ENCODE measurements at places on chromosomes 12 and 14.
A peak's percentile ranks its signal among the peaks of the same experiment; 100 is the strongest.

- no peak for DNase-seq
Measured at GRCh38 chr14:75046899-75047298, 4.4 kb downstream of the MLH3 start.

DNA sequence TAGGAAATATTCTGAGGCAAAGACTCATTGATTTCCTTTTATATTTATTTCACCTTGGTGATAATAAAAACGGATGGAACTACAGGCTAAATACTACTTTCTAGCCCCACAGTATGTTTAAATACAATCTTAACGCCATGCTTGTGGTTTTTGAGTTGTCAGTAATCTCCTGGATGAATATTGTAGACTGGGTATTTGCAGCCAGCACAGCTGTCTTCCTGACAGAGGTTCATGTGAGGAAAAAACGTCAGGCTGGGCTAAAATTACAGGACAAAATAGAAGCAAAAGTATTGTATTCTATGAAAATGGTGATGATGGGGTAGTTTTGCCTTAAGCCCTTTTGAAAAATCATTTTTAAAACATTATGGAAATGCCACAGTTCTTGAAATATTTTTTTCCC, 140.9 kb downstream of the CCDC91 start:
- DNase-seq, result no peak

GRCh38 chr12:54251667-54252284, 28.1 kb downstream of the CBX5 start:
- no peak for DNase-seq

- no peak for DNase-seq
Measured at GRCh38 chr14:95123891-95124579, 33.3 kb downstream of the DICER1 start.

- DNase-seq, result no peak
Measured at GRCh38 chr14:60963761-60964160, 17.1 kb downstream of the TRMT5 start.

GRCh38 chr12:6899837-6900519, 4.6 kb upstream of the LRRC23 start:
- DNase-seq, result no peak

DNA sequence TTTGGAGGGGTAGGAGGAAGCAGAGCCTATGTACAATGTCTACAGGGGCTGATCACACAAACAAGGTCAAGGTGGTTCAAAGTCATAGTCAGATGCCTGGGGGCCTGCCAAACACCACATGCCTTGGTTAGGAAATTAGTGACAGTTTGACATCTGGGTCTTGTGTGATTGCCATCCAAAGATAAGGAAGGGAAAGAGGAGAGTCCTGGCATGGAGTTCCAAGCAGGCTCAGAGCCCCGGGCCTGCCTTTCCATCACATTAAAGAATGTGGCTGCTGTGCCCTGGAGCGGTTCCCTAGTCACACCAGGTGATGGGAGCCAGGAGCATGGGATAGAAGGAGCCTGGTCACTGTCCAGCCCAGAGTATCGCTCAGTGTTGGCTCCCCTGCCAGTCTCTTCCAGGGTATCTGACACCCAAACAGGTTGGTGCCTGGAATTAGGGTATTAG, 53.6 kb upstream of the BCL2L14 start:
- DNase-seq, result no peak

DNA sequence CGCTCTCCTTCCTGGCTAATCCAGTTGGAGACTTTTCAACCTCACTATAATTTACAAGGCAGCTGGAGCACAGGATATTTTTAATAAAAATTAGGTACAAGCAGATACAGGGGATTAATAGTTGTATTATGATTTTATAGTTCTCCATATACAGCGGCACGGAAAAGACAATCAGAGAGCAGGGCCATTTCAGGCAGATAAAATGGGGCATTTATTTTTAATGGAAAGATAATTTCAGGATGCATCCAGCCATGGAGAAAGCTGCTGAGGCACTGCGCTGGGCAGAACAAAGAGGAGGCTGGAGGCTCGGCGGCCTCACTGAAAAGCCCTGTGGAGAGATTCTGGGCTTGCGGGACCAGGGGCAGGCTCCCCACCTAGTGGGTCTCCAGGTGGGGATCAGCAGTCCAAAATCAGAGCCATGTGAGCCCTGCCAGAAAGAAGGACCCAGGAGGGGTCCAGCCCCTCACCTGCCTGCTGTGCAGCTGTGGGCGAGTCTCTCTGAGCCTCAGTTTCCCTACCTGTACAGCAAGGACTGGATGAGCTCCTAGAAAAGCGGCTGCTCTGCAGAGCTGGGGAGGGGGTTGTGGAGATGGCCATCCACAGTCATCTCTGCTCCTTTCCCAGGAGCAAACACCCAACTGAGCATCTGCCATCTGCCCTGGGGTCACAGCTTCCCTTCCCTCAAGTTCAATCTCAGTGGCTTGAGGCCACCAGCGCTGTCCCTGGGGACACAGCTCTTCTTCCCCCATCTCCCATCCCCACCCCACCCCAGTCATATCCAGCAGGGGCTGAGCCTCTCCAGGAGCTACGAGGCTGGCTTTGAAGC, 23.9 kb upstream of the C14orf180 start:
- DNase-seq, result no peak

DNA sequence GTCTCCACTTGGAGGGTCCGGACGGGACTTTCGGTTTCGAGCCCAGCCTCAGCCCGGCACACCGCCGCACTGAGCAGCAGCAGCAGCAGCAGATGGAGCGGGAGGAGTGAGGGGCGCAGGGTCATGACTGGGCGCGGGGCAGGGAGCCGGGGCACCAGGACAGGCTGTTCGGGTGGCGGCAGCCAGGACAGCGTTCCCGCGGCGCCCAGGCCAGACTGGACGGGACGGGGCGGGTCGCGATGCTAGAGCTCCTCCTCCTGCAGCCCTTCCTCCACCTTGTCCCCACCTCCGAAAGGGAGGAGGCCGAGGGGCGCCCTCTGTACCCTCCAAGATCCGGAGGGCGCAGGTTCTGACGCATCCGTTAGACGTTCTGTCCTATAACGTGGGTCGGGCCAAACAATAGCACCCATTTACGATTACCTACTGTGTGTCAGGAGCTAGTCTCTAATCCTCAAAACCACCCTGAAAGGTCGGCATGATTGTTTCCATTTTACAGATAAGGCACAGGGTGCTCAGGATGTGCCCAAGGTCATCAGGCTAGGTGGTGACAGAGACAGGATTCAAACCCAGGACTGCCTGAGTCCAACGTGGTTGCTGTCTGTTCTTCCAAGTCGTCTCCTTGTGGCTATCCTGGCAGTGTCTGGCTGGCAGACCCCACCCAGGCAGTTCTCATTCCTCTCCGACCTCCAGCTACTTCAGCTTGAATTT, at the start of gene FKBP11:
FKBP11 (minus strand) TSS at position 189 of the 708 bp plus-strand sequence; CDS start at position 125, 64 bp downstream.
- peak; percentile 58 for DNase-seq

DNA sequence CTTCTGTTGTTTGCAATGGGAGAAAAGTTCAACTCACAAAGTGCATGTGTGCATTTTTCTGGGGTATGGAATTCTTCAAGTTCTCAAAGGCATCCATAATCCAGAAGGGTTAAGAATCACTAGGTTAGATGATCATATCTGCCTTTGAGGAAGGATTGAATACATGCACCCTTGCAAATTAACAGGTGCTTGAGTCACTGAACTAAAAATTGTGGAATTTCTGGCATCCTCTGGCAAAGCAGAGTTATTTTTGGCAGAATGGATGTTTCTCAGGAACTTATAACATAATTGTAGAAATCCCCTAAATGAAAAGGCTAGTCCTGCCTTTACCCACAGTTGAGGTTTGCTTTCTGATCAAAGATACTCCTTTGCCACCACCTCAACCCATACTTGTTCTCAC, 136.5 kb upstream of the DYRK2 start:
- no peak for DNase-seq

- no peak for DNase-seq
Measured at GRCh38 chr14:67721875-67722274, 20.2 kb downstream of the RDH12 start.

DNA sequence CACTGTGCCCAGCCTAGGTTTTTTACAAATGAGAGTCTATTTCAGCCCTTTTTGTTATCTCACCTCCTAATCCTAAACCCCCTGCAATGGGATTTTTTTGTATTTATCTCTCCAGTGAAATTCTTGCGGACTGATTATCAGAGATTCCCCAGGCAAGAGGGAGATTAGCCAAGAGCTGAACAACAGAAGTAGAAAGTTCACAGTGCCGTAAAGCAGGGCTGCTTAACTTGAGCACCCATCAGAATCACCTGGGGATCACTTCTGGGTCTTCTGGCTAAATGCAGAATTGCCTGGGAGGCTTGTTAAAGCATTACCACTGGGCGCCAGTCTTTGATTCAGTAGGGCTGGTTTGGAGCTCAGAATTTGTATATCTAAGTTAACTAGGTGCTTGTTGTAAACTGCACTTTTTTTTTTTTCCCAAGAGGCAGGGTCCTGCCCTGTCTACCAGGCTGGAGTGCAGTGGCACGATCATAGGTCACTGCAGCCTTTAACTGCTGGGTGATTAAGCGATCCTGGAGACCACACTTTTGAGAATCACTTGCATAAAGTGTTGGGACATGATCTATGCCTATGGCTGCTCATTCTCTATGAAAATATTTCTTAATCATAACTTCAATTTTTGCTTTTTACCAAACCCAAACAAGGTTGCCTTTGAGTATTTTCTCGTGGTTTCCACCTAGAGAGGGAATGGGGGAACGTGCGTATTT, 1.1 kb upstream of the DPPA3 start:
- DNase-seq, result no peak

DNA sequence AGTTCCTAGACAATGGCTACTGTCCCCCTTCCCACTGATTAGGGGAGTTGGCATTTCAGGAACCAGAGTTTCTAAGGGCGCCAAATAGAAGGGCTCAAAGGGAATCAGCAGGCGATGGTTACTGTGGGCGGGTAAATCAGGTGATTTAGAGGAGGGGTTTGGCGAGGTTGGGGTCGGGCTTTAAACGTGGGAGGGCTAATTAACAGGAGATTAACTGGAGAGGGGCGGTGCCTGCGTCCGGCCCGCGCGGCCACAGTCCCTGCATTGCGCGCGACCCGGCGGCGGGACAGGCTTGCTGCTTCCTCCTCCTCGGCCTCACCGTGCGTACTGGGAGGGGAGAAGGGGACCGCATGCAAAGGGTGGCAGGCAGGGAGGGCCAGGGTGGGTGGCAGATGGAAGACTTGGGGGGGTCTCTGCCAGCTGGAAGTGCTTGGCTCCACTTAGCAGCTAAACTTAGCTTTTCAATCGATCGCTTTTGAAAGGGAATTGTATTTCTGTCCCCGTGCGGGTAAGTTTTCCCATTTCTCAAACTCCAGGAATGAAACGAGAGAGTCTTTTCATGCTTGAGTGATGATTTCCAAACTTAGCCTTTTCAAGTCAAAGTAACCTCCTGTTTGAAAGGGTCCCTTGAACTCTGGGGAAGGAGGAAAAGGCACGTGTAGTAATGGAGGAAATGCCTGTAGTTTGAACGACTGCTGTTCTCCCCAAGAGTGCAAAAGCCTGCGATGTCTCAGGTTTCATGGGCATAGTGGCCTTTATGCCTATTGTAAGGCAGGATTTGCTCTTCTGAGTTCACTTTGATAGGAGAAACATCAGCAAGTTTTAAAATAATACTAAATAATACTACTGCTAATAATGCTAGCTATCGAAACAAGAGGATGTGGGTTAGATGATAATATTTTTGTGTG, at the start of gene MGST1:
MGST1 (plus strand) TSS at position 255 of the 908 bp plus-strand sequence. CDS start 6,608 bp downstream, outside the sequence.
- no peak for DNase-seq

DNA sequence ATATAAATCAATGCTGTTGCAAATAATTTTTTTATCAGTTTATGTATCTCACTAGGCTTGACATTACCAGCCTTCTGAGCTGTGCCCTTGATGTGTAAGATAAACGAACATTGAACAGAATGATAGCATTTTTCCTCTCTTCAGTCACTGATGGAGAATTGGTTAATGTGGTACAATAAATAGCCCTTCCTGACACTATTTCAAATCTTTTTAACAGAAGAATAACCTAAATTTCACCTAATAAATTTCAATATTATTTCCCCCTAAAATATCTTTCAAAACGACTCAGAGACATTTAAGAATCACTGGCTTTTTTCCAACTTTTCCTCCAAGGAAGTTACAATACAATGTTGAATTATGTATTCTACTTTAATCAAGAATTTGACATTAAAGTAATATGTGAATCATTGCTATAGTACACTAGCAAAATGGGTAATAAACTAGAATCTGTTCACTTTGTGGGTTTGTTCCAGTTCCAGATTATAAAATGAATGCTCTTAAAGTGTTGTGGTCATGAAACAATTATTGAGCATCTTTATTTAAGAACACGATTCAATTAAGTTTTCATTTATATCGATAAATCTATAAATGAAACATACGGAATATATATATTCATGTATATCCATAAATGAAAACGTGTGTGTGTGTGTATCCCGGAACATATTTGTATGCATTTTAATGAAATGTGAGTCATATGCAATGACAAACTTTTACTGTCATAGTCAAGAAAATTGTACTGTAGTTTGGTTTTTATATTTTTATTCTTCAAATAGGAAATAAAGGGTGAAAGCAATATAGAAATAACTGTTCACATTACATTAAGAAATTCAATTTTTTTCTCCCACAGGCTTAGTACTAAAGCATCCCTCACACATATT, 2.5 kb upstream of the ATP2B1 start:
- no peak for DNase-seq

GRCh38 chr12:30063435-30063945, 279.7 kb upstream of the TMTC1 start:
- no peak for DNase-seq

DNA sequence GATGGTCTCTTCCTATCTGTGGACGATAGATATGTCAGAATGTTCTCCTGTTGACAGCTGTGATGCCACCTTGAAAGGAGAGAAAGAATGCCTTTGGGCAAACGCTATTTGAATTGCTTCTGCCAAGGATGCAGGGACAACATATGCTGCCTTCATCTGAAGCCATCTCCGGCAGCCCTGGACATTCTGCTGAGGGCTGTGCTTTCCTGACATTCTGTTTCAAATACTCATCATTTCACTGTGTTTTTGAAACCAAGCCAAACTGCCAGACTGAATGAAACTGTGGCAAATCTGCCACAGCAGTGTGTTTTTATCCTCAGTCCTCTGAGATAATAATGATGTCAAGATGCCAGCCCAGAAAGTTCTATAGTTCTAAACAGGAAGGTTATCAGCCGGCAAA, 85.8 kb upstream of the BCAT1 start:
- DNase-seq, result no peak

DNA sequence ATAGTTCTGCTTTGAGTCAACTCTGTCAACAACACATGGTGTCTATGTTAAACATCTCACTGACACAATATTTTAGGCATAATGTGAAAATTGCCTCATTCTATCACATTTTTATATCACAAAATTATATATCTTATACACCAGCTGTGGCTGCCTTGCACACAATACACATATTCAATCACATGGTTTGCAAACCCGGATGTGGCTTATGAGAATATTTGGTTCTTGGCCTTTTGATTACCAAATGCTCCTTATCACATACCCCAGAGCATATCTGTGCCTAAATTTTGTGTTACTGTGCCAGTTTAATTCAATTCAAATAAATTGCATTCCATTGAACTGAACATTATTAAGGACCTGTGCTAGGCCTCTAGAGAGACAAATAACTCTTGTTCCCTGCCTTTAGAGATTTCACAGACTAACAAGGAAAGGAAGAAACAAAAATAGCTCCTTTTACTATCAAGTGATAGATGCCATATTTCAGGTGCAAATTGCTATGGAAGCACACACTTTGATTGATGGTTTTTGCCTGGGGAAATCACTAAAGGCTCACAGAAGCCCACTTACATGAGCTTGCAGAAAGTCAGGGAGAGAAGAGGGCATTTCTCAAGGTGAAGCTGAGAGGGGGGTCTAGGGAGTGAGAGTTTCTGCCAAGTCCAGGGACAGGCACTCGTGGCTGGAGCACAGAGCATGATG, 63.4 kb downstream of the PPP1R36 start:
- no peak for DNase-seq

GRCh38 chr14:62710811-62711210, 334.4 kb downstream of the KCNH5 start:
- DNase-seq, result no peak

- no peak for DNase-seq
Measured at GRCh38 chr14:30177781-30178180, 250.1 kb upstream of the PRKD1 start.

Data from central memory CD8-positive, alpha-beta T cell (primary cell).